RWPE1 (cell line): ENCODE measurements at places on chromosomes 3 and 15.

GRCh38 chr3:165636684-165637015 is 200.6 kb downstream of the BCHE start:
- no peak for DNase-seq

GRCh38 chr3:135706758-135707375 is 258.7 kb upstream of the PPP2R3A start:
- DNase-seq, result no peak

GRCh38 chr15:74316141-74316540 is 51.3 kb downstream of the CYP11A1 start:
- DNase-seq, result no peak

DNA sequence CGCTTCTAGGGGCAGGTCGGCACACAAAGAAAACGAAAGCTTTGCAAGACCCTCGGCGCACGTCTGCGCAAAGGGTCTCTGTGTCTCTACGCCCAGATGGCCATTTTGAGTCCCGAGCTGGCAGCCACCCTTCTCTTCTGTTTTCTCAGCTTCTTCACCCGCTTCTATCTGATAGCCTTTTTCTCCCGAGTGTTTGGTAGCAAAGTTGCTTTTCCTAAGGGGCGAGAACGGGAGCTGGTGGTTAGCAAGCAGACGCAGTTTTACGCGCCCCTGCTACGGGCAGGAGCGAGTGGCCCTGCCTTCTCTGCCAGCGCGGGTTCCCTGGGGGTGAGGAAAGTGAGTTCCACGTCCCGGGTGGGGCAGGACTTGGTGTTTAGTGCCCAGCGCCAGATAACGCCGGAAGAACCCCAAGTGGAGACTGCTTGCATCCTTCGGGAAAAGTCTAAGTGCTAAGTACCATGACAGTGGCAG is 2.9 kb upstream of the MKRN2 start:
- no peak for DNase-seq

GRCh38 chr3:152205097-152205593 is 63.6 kb upstream of the MBNL1 start:
- no peak for DNase-seq

DNA sequence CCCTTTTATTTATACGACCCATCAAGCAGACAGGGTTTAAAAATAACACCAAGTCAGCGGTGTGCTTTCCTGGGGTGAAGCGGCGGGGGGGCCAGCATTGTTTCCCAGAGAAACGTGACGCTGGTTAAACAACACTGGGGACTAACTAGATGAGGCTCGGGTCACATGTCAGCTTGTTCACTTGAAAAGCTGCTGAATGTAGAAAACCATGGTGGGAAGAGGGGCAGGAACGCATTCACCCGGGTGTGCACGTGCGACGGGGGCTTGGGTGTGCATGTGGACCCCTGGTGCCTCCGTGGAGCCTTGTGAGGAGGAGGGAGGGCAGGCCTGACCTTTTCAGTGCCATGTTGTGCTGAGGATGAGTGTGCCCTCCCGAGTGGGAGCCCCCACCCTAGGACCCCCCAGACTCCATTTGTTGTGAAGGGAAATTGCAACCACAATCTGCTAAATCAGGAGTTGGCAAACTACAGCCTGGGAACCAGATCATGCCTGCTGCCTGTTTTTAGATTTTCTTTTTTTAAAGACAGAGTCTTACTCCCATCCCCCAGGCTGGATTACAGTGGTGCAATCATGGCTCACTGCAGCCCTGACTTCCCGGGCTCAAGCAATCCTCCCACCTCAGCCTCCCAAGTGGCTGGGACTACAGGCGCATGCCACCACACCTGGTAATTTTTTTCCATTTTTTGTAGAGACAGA is 70.4 kb upstream of the CMTM7 start:
- no peak for DNase-seq

GRCh38 chr3:152386208-152386607 is 117.5 kb downstream of the MBNL1 start:
- no peak for DNase-seq

- DNase-seq, result no peak
These were observed 154.3 kb downstream of the RBPMS2 start for GRCh38 chr15:64621056-64621455.

GRCh38 chr3:189304465-189305351 is 132.9 kb downstream of the TPRG1 start:
- peak; percentile 89 for DNase-seq

DNA sequence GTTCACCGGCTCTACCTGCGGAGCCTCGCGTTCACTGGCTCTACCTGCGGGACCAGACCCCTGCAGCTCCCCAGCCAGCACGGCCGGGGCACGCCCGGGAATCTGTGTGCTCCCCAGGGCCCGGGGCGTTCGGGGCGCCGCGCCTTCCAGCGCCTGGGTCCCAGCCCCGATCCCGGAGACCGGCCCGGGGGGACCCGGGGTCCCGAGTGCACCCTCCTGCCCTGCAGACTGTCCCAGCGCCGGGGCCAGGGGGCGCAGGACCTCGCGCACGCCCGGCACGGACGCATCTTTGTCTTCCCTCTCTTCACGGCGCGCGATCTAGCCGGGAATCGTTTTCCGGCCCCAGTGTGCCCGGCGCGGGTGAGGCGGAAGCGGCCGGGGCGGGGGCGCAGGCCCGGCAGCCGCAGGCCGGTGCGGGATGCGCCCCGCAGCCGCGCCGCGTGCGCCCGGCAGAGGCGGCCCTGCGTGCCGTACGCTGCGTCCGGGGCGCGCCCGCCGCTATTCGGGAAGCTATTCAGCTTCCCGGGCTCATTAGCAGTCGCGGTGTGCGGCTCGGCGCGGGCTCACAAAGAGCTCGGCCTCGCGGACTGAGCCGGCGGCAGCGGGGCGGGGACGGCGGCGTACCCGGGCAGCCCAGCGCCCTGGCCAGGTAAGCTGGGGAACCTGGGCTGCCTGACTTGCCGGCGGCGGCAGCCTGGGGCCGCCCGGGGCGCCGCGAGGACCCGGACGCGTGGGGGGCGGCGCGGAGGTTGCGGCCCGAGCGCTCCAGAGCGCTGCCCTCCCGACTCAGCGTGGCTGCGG is at the start of gene APBA2:
APBA2 (plus strand) TSS at position 345 of the 801 bp plus-strand sequence. CDS start 167,911 bp downstream, outside the sequence.
- DNase-seq, result peak; percentile 32

- DNase-seq, result peak; percentile 30
These were observed 40.1 kb upstream of the TAFA4 start for GRCh38 chr3:68972358-68972979.
